Inflammatory macrophage (primary cell): ENCODE measurements at places on chromosomes 11 and 22.

DNA sequence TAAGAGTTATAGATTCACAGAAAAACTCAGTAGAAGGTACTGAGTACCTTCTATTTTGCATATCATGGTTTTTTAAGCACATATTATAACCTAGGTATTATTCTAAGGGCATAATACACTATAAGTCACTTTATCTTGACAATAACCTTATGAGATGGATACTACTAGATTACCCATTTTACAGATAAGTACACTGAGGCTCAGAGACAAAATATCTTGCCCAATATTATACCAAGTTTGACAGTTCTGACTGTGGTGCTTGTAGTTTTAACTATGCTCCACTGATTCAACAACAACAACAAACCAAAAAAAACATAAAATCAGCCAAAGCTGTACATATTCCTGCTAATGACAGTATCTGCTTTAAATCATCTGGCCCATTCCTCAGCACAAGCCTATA, 10.5 kb downstream of the OR51M1 start:
- DNase-seq = no peak

DNA sequence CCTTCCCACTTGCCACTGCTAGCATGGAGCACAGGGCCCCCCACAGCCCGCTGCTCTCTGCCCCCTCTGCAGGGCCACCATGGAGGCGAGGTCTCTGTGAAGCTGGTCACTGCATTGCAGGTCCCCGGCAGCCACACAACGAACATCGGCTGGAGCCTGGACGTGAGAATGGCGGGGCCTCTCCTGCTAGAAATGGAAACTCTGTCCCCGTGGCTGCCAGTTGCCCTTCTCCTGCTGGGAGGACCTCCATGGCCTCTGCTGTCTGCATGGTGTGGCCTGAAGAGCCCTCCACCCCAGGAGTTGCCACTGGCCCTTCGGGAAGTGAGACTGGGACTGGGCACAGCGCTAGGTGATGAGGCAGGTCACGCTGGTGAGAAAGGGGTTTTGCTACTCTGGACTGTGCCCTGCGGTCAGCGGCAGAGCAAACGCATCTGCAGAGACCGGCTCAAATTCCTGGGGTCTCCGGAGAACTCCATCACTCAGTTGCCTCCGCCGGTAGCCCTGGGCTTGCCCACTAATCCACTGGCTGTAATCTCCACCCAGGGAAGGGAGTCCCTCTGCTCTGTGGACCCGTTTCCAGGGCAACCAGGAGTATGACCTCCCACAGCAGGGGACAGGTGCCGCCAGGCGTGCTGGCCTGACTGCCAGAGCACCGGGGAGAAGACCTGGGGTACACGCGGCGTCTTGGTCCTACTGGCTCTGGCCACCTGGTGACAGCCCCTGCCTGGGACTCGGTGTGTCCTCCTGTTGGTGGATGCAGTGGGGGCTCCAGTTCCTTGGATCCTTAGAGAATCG, 806.3 kb downstream of the BRD1 start:
- DNase-seq = no peak

DNA sequence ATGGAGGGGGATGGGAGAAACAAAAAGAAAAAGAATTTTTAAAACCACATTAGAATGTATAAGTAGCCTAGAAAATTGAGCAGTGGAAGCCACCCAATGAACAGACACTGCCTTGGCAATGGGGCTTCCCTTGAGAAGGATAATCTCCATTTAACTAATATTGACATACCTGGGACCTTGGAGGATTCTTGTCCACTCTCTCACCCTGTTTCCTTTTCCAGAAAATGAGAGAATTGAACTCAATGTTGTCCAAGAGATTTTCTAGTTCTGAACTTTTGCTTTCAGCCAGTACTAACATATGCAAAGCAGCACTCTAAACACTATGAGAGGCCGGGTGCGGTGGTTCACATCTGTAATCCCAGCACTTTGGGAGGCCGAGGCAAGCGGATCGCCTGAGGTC, 524 bp downstream of the MS4A8 start:
- no peak for DNase-seq

DNA sequence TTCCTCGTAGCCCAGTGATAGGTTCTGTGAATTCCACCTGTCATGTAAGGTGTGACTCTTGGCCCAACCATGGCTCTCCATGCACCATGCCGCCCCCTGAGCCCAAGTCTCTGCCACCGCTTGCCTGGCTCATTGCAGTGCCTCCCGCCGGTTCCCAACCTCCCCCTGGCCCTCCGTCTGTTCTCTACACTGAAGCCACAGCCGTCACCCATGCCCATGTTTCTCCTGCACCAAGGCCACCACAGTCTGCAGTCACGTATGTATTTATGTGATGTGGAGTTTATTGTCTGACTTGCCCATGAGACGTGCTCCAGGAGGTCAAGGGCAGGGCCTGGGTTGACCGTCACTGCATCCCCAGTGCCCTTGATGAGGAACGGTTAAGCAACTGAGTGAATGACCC, 35.9 kb downstream of the PKNOX2 start:
- no peak for DNase-seq
